ENCODE measurements at places on chromosomes 1 and 21.

DNA sequence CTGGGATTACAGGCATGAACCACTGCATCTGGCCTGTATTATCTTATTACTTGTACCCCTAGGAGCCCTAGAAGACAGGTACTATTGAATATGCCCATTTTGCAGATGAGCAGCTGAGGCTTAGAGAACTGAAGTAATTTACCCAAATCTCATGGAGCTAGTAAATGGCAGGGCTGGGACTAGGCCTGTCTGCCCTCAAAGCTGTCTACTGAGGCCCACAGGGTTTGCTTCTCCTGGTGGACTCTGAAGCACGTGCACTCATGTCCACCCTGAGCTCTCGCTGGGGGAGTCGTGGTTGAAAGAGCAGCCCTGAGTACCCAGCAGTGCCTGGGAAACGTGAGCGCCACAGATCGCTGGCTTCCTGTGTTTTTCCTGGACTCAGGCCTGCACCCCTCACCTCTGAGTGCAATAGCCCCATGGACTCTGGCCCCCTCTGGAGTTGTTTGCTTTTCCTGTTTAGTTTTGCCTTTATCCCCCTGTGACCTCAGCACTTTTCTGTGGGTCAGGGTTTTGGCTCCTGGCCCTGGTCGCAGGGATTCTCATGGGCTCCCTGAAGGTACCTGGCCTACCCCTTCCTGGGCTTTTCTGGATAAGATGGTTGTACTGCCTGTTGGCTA is 52.4 kb downstream of the ARHGEF10L start:
- DNase-seq, result no peak

DNA sequence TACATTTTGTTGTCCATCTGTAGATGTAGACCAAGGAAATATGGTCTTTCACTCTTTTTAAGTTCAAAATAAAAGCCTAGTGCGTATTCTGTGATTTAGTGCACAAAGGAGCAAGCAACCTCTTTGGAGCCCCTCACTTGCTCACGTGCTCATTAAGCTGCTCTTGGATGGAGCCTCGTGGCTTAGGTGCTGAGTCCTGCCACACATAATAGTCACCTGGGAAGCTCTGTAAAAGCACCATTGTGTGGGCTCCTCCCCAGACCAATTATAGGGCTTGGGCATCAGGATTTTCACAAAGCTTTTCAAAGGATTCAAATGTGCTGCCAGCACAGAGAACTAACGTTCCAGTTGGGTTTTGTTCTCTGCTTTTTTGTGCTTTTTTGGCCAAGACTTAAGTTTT is 85.0 kb downstream of the PCP4 start:
- DNase-seq, result no peak

GRCh38 chr1:213397638-213398037 is 346.6 kb downstream of the RPS6KC1 start:
- DNase-seq, result no peak

- no peak for DNase-seq
Observed at GRCh38 chr1:112527266-112528010, 18.7 kb downstream of the WNT2B start.

DNA sequence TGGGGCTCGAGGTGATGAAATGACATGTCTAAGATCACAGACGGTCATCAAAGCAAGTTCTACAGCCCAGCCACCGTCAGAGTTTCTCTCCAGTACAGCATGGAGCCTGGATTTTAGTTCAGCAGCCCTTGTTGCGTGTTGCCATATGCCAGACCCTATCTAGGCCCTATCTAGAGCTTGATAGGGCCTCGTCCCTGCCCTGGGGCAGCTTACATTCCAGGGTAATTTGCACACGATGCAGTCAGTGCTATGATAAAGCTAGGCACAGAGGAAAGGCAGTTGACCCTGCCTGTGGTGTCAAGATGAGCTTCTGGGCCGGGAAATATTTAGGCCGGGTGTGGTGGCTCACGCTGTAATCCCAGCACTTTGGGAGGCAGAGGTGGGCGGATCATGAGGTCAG is 18.9 kb downstream of the ETV3L start:
- DNase-seq, result no peak

DNA sequence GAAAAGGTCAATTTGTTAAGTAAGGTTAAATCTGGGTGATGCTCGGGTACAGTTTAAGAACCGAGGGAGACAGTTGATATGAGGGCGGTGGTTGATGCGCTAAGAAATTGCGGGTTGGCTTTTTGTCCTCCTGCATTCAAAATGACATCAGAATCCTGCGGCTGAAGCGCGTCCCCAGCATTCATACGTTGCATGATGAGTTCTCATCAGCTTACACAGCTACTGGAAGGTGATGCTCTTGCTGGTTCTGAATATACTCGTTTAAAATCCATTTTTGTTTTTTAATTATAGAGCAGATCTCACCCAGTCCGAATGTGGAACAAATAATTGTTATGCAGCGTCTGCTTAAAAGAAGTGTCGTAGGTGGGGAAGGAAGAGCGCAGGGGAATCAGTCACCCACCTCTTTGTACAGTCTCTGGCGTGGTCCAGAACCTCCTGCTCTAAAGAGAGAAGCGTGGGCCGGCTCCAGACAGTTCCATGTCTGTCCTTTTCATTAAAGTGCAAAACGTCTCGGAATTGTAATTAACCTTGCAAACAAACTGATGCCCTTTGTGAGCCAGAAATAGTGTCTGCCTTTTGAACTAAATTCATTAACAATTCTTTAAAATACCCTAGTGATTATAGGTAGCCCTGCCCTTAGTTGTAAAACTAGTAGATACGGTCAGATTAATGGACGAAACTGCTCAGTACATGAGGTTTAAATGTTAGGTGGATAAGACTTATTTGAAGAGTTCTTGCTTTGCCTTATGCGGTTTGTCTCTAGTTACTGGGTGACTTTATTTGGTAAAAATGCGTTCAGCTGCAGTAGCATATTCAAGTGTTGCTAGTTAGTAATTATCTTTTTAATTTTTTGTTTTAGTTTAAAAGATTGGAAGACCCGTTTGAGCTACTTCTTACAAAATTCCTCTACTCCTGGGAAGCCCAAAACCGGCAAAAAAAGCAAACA is 741 bp downstream of the RGS2 start:
- no peak for DNase-seq

GRCh38 chr1:224067621-224068457 is 46.1 kb upstream of the FBXO28 start:
- DNase-seq, result no peak

- peak; percentile 91 for DNase-seq
Observed at GRCh38 chr21:26795866-26796329, 49.3 kb downstream of the ADAMTS1 start.

DNA sequence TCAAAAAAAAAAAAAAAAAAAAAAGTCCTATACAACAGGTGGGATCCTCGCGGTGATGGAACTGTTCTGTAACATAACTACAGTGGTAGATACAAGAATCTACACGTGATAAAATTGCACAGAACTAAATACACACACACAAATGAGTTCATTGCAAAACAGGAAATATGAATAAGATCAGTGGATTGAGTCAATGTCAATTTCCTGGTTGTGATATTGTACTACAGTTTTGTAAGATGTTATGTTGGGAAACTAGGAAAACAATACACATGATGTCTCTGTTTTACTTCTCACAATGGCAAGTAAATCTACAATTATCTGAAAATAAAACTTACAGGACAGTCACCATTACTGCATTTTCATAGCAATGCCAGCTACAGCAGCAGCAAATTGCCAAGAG is 59.8 kb downstream of the ITGB3BP start:
- no peak for DNase-seq

- DNase-seq, result no peak
Observed at GRCh38 chr1:165823552-165824268, 3.7 kb upstream of the UCK2 start.

- DNase-seq, result no peak
Observed at GRCh38 chr1:169044296-169044695, 62.2 kb upstream of the ATP1B1 start.

GRCh38 chr1:85440612-85441011 is 24.3 kb downstream of the DDAH1 start:
- DNase-seq, result no peak

- peak; percentile 21 for DNase-seq
Observed at GRCh38 chr21:16072737-16073136, 343.0 kb downstream of the USP25 start.

- DNase-seq, result no peak
Observed at GRCh38 chr1:32716312-32717148, 14.0 kb upstream of the SYNC start.

All from BJ (cell line).